ENCODE measurements at places on chromosomes 5 and 9. TPM values are rescaled to one million over a fixed set of nuclear protein-coding genes. Genes with fewer than 3 reads are reported as not detected.
A peak's percentile ranks its signal among the peaks of the same experiment; 100 is the strongest.

DNA sequence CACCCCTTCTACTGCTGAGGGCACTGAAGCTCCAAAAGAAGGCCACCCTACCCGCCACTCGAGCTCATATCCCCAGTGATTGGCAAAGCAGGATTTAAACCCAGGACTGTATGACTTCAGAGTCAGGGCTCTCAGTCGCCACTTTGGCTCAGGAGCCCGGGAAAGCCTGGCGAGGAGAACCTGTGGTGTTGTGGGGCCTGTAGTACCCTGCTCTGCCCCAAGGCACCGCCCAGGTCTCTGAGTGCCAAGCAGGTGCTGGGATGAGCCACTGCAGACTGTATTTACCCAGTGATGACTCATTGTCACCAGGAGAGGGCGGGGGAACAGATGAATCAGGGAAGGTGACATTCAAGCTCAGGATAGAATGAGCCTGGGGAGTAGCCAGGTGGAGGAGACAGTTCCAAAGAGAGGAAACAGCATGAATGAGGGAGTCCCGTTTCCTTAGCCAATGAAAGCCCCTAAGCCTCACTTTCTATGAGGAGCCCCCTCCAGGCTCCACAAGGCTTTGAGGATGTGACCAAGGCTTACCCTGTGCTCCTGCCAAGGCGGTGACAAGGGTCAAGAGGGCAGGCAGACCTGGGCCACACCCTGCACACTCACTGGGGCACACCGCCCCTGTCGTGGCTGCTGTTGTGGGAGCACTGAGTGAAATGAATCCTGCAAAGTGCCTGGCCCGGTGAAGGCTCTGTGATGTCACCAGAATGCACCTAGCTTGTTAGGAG, 17.8 kb upstream of the DPM2 start:
- DNase-seq = no peak

- no peak for DNase-seq
These were observed 99.4 kb upstream of the PTPN3 start for GRCh38 chr9:109597496-109597895.

- DNase-seq = no peak
These were observed 1249.0 kb upstream of the CDH18 start for GRCh38 chr5:21236971-21237427.

DNA sequence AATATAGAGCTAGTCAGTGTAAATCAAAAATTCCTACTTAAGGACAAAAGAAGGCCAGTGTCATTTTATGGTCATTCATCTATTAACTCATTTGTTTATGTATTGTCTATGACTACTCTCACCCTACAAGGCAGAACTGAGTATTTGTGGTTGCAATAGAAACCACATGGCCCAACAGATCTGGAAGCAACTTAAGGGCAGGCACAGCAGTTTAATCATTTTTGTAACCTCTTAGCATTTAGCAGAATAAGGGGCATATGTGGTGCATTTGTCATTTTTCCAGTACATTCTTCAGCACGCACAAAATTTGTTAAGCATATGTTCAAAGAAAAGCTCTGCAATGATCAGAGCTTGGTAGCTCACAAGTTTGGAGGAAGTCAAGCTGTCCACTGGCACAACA, 1.1 kb downstream of the FKBP15 start:
- no peak for DNase-seq

GRCh38 chr5:43301653-43302091, 11.5 kb downstream of the HMGCS1 start:
- no peak for DNase-seq

GRCh38 chr9:71890042-71890679, 20.8 kb downstream of the ABHD17B start:
- DNase-seq = no peak

Gene CDHR2
- total RNA-seq = 0.45 TPM

- DNase-seq = no peak
These were observed 23.4 kb upstream of the ARHGAP26 start for GRCh38 chr5:142746532-142747433.

- no peak for DNase-seq
These were observed 5.5 kb upstream of the FGD3 start for GRCh38 chr9:92941861-92942260.

Gene SYK
- 26.7 TPM for total RNA-seq

- no peak for DNase-seq
These were observed 417 bp downstream of the GABBR2 start for GRCh38 chr9:98708103-98708932.

DNA sequence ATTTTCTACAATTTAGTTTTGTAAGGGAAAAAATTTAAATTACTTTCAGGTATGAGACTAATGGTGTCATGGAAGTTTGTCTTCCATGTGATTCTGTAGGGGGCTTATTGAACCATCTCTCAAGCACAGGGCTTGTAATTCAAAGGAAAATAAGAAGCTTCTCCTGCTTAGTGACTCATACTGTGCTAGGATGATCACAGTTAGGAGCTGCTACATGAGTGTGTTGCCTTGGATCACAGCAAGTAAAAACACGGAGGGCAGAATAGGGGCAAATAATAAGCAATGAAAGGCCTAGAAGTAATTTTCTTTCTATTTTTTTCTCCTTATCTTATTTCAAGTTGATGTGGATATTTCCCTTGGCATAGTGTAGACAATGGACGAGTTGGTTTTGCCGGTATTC, 28.9 kb downstream of the TMEM167A start:
- no peak for DNase-seq

DNA sequence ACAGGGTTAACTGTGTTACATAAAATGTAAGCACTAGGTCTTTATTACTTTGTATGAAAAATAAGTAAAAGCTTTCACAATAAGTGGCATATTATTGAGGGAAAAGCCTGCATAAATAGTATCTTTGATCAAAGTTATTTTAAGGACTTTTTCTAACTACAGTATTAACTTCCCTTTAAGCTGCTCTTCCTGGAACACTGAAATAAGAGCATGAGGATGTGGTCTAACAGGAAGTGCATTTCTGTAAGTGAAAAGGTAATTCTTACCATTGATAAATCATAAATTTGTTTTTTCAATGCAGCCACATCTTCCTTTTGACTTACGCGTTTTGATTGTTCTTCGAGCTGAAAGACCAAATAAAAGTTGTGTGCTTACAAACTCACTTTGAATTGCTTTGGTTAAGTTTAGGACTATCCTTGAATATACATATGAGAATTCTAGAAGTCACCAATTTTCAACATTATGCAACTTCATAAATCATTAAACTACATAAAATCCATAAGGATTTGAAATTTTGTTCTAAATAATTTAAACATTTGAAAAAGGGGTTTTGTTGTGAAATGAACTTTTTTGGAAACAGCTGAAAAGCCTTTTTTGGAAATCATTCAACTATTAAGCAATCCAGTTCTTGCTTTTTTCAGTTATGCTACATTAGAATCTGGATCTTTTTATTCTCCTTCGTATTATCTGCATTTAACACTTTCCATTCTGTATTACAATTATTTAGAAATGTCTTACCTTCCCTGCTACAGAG, 50.6 kb downstream of the RASEF start:
- DNase-seq = no peak

- no peak for DNase-seq
These were observed 175.3 kb downstream of the HMHB1 start for GRCh38 chr5:143987264-143987663.

GRCh38 chr5:174606646-174607045, 117.7 kb upstream of the MSX2 start:
- DNase-seq = no peak

- no peak for DNase-seq
These were observed 5.5 kb upstream of the MATR3 start for GRCh38 chr5:139287890-139288635.

DNA sequence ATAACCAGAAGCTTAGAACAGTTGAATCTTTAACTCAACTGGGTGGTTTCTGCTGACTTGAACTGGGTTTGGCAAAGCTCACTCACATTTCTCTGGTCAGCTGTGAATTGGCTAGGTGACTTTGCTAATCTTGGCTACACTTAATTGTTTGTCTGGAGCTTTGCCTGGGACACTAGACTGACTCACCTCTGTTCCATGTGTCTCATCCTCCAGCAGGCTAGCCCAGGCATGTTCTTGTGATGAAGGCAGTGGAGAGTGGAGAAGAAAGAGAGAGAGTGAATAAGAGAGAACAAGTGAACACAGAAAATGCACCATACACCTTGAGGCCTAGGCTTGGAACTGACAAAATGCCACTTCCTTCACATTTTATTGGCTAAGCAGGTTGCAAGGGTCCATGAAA, 32.6 kb downstream of the SPATA31D1 start:
- DNase-seq = no peak

Gene DDX4
- total RNA-seq = not detected

- peak; percentile 79 for DNase-seq
These were observed 61.1 kb downstream of the BARX1 start for GRCh38 chr9:93893899-93894690.

DNA sequence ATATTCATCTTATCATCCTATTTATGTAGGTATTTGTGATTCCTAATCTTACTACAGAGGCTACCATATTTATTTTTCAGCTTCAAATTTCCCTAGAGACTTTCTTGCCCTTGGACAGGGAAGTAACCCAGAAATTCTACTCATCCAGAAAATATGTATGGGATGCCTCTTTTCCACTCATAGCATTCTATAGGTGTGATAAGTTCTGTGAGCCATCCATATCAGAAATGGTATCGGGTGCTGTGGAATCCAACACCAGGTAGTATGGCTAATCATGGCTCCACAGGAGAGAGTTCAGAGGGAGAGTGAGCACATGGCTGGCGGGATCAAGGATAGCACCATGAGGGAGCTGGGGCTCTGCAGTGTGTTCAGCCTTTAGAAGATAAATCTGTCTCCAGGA, 349.3 kb upstream of the ACTBL2 start:
- no peak for DNase-seq

DNA sequence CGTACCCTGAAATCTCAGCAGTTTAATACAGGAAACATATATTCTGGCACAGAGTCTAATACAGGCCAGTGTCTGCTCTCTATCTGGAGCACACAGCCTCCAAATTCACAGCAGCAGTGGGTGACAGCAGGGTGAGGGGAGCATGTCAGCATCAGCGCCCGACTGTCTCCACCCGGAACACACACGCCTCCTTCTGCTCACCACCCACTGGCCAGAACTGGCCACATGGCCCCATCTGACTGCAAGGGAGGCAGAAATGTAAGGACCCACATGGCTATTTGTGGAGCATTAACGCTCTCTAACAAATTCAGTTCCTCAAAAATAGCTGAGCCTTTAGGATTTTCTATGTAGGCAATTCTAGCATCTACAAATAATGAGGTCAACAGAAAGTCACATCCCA, 24.6 kb downstream of the UBE2QL1 start:
- DNase-seq = peak; percentile 26

GRCh38 chr5:115168829-115169486, 750 bp downstream of the TRIM36 start:
- DNase-seq = no peak

DNA sequence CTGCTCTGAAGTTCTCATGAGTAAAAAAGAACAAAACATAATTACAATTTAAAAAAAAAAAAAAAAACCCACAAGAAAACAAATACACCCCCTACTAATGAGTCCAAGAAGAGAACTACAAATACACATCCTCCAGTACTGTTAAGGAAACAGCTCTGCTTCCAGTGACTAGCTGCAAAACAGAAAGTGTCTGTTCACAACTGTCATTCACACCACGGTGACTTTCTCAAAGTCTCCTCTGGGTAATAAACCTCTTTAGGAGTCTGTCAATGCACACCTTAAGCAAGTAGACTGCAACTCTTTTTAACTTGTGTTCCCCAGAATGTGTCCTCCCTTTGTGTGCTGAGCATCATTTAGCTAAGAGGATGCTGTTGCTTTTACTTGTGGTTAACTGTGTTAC, 6.2 kb downstream of the REEP5 start:
- DNase-seq = no peak

GRCh38 chr9:92030367-92030766, 80.3 kb upstream of the ROR2 start:
- DNase-seq = no peak

DNA sequence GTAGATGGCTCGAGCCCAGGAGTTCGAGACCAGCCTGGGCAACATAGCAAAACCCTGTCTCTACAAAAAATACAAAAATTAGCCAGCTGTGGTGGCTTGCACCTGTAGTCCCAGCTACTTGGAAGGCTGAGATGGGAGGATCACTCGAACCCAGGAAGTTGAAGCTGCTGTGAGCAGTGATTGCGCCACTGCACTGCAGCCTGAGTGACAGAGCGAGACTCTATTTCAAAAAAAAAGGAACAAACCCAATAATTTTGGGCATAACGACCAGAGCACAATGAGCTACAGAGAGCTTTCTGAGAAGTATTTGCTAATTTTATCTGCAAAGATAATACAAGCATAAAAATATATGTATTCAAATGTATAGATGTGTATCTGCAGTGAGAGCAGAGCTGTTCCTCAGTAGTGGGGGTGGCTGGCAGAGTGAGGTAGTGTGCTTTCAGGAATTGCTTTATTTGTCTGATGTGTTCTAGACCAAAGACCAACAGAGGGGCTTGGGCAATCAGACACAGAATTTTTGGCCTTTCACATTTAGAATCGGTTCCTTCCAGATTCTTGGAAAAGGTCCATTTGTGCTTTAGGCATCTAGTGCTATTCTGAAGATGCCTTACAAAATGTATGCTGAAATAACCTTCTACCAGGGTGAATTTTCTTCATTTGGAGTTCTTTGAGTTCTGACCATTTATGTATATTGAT, 5.2 kb downstream of the DOCK8 start:
- no peak for DNase-seq

Gene KCNN2
- total RNA-seq = not detected

Gene PLPP1
- total RNA-seq = 304 TPM

- no peak for DNase-seq
These were observed 282.2 kb downstream of the CWC27 start for GRCh38 chr5:65050826-65051498.

Gene OLFM1
- total RNA-seq = 22.6 TPM

Gene DIPK1B
- total RNA-seq = 3.9 TPM

Gene SPATA31C1
- not detected for total RNA-seq

Gene SOX30
- total RNA-seq = not detected

DNA sequence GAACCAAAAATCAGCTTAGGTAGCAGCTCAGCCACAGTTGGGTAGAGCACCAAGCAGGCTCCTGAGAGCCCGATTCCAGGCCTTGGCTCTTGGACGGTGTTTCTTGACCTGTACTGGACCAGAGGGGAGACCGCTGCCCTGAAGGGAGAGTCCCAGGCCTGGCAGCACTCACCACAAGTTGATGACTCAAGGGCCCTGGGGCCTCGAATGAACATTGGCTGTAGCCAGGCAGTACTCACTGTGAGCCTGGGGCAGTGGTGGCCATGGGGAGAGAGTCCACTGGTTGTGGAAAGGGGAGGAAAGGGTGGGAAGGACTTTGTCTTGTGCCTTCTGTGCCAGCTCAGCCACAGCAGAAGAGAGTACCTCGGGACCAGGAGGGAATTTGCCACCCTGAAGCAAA, 166.1 kb downstream of the EDIL3 start:
- no peak for DNase-seq

Gene C9orf50
- not detected for total RNA-seq

DNA sequence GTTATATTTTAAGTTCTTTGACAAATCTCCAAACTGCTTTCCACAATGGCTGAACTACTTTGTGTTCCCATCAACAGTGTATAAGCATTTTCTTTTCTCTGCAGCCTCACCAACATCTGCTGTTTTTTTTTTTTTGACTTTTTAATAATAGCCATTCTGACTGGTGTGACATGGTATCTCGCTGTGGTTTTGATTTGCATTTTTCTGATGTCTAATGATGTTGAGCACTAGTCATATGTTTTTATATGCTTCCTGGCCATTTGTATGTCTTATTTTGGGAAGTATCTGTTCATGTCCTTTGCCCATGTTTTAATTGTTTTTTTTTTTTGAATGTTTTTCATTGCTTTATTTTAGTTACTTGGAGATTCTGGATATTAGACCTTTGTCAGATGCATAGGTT, 196.6 kb downstream of the PLK2 start:
- no peak for DNase-seq

Gene GPR150
- total RNA-seq = 0.32 TPM

GRCh38 chr5:124660229-124661093, 86.0 kb downstream of the ZNF608 start:
- DNase-seq = no peak
